ENCODE measurements at places on chromosomes 2 and 18.
A peak's percentile ranks its signal among the peaks of the same experiment; 100 is the strongest.

DNA sequence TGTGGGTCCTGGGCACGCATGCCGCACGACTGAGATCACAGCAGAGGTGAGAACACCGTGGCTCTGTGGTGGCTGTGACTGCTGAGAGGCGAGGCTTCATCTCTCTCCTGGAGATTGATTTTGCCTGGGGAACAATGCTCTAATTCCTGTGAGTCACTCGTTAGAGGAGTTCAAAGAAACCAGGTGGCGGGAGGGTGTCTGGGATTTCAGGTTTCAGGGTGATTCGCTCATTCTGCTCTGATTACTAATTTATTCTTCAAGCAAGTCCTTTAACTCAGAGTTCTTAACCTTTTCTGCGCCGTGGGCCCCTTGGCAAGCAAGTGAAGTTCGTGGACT lies 56.3 kb downstream of the GLI2 start:
- no peak for DNase-seq

DNA sequence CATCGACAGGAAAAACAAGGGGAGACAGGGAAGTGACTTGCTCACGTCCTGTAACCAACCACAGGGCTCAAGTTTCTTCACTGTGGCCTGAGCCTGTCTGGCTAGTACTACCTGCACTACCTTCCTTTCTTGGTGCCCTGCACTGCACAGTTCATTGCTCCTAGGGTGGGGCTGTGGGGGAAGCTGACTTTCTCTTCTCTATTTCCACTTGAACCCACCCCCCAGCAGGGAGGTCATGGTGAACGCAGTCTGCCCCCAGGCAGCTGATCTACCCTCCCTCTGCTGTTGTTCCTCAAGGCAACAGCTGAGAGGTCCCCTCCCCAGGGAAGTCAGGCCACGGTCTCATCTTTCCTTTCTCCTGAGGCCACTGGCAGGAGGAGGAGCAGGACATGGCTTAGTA lies 532.1 kb downstream of the SOX11 start:
- no peak for DNase-seq

- no peak for DNase-seq
Measured at GRCh38 chr18:58208207-58208932, 164.3 kb downstream of the NEDD4L start.

- no peak for DNase-seq
Measured at GRCh38 chr2:174338671-174339560, 4.2 kb downstream of the SP9 start.

- DNase-seq = no peak
Measured at GRCh38 chr2:25763575-25763974, 90.2 kb upstream of the DTNB start.

DNA sequence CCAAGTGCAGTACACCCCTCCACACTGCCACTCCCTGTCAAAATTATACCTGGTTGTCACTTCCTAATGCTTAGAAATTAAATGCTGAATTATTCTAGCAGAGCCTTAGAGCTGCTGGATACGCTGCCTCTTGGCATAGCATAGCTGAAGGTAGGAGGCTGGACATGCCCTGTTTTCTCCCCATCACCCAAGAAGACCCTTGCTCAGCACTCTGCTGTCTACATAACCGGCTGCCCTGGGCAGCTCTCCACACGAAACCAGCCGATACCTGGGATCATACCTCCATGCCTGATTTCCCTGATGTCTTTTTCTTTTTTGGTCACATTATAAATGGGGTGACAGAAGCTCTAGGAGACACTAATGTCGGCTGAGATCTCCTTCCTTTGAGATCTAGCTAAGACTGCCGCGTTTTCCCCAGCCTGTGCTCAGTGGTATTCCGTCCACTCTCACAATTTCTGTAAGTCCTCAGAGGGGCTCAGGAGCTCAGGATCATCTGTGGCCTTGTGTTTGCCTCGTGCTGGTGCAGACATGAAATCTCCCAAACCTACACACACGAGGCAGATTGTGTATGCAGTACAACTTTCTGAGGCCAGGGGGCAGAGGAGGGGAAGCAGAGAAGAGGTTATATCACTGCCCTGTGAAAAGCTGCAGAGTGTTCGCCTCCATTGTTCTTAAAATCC lies 13.5 kb upstream of the ZAP70 start:
- DNase-seq = peak; percentile 76

DNA sequence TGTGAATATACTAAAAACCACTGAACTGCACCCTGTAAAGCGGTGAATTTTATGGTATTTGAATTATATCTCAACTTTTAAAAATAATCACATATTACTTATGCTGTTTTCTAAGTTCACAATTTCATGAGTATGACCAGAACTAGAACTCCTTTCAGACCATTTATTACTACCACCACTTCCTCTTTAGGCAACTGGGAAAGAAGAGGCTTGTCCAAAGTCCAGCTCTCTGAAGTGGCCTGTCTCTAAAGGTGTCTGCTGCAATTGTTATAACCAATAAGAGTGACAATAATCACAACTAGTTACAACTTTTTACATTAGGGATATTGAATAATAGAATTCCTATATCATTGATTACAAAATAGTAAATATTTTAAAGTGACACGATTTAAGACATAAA lies 267.9 kb upstream of the PIK3C3 start:
- DNase-seq = no peak

GRCh38 chr2:3248754-3249475 lies 128.7 kb downstream of the EIPR1 start:
- DNase-seq = no peak

DNA sequence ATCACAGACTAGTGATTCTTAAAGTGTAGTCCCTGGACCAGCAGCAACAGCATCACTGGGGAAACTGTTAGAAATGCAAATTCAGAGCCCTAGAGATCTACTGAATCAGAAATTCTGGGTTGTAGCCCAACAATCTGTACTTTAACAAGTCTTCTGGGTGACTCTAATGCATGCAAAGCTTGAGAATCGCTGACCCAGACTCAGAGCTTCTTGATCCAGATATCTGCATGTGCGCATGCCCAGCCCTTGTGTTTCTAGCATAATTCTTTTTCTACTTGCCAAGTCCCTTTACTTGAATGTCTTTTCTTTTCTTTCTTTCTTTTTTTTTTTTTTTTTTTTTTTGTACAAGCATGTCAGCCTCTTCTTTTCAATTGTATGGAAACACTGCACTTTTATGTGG lies 60.4 kb downstream of the FIGN start:
- no peak for DNase-seq

GRCh38 chr2:173149491-173149890 lies 73.8 kb downstream of the MAP3K20 start:
- DNase-seq = no peak
